ENCODE measurements at places on chromosomes 1 and 21. TPM values are rescaled to one million over a fixed set of nuclear protein-coding genes. Genes with fewer than 3 reads are reported as not detected.

OR2T10 gene
- polyA plus RNA-seq, result not detected

KIF17 gene
- polyA plus RNA-seq, result 3.2 TPM

NOC2L gene
- polyA plus RNA-seq, result 43.6 TPM

CRNN gene
- polyA plus RNA-seq, result not detected

CD84 gene
- polyA plus RNA-seq, result 1.5 TPM

CNIH3 gene
- 2.2 TPM for polyA plus RNA-seq

GRCh38 chr1:87888446-87888845 is 559.8 kb downstream of the LMO4 start:
- no peak for DNase-seq

- no peak for DNase-seq
These were observed 98.6 kb upstream of the PDE4B start for GRCh38 chr1:65694126-65694525.

DNA sequence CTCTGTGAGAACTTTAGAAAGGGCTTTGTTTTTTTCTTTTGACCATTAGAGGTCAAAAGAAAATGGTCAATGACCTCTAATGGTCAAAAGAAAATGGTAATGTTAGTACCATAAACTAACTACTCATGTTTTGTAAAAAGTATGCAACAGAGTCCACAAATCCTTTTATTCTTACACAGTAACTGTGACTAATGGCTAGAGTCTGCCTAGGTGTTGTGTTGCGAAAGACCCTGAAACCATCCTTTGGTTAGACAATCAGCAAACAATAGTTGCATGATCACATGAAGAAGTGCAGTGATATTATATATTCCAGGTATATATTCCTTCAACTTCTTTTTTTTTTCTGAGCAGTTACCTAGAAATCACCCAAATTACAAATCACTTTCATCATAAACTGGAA is 40.9 kb downstream of the NEGR1 start:
- no peak for DNase-seq

DNA sequence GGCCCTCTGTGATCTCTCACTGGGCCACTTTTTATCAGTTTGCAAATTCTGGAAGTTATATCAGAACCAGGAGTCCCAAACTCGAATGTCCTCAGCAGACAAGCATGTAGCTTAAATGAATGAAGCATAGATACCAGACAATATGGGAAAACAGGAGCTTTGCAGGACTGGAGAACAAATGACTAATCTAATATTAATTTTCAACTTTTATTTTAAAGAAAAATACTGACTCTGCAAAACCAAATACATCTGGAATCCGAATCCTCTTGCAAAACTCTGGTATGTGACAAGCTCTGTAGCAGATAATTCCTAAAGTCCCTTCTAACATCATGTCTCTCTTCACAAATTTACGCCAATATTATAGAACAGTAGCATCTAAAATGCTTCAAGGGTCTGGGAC is 427.4 kb downstream of the TTLL7 start:
- DNase-seq, result no peak

- no peak for DNase-seq
These were observed 76.8 kb upstream of the RAB4A start for GRCh38 chr1:229194096-229194495.

DNA sequence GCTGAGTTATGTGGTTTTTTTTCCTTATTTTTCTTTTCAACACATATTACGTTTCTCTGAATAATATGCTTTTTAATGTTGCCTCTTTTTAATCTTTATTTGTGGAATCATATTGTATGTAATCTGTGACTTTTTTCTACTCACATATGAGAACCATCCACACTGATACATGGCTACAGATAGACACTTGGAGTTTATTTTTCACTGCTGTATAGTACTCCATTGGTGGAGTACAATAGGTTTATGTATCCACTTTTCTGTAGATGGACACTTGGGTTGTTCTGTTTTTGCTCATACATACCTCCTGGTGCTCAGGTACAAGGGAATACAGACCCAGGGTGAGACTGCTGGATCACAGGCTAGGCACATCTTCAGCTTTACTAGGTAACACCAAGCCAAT is 71.5 kb upstream of the ERG start:
- no peak for DNase-seq

- no peak for DNase-seq
These were observed 6.5 kb upstream of the GLRX2 start for GRCh38 chr1:193111641-193112090.

- DNase-seq, result no peak
These were observed 2.1 kb downstream of the POU3F1 start for GRCh38 chr1:38044221-38045215.

- no peak for DNase-seq
These were observed 29.6 kb downstream of the DEGS1 start for GRCh38 chr1:224212618-224213061.

DNA sequence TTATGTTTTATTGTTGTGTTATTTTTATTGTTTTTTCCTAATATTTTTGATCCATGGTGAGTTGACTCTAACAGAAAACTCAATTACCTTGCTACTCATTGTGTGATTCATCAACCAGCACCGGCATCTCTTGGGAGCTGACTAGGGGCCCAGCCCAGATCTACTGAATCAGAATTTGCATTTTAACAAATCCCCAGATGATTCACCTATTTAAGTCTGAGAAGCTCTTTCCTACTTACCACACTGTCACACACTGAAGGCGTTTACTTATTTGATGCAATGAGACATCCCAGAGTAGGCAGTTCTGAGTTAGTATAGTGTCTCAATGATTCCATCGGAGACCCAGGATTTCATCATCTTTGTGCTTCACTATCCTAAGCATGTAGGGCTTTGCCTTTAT is 416.6 kb downstream of the RWDD3 start:
- no peak for DNase-seq

DNA sequence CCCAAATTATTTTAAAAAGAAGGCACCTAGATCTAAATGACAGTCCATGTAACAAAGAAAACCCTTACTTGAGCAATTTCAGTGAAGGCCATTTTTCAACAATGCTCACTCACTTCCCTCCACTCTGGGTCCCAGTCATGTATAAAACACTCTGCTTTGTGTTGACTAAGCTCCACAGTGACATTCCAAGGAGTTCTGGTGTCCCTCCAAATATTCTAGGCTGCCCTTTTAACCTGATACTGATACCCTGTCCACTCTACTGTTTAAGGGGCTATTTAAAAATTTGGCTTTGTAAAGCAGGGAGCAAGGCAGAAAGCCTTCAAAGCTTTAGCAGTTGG is 73.6 kb downstream of the GNG12 start:
- no peak for DNase-seq

DNA sequence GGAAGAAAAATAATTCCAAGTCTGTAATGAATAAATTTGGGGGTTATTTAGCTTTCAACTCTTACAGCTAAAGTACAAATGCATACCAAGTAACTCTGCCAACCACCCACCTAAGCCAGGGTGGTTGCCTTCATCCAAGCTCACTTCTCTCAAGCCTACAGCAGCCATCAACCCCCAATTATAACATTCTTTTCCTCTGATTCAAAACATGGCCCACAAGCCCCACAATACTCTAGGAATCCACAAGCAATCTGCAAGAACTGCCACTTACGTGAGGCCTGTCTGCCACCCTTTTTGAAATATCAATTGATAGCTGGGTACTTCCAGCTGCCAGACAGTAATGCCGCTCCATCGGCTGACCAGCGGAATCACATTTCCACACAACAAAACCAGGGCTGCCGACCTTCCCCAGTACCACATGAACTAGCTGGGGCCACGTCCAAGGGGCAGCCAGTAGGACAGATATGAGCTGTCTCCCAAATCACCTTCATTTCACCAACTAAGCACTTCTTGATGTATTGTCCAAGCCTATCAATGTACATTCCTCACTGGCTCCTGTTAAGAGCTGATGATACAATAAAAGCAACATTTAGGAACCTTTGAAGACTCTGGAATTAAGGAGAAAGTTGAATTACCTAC is 3.2 kb downstream of the LBR start:
- no peak for DNase-seq
